ENCODE measurements at places on chromosomes 7 and 10.

DNA sequence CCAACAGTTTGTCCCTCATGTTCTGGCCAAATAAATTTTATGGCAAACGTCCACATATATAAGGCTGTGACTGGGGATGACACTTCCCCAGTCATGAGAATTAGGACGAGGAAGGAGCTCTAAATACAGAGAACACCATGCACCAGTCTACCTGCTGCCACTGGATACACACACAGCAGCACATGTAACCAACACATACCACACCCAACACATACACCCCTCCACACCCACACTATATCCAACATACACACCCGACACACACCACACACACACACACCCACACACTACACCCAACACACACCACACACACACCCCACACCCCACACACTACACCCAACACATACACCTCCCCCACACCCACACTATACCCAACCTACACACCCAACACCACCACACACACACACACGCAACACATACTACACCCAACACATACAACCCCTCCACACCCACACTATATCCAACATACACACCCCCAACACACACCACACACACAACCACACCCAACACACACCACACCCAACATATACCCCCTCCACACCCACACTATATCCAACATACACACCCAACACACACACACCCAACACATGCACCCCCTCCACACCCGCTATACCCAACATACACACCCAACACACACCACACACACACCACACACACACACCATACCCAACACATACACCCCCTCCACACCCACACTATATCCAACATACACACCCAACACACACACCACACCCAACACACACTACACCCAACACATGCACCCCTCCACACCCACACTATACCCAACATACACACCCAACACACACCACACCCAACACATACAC lies 74.1 kb downstream of the HIPK2 start:
- no peak for ATAC-seq

DNA sequence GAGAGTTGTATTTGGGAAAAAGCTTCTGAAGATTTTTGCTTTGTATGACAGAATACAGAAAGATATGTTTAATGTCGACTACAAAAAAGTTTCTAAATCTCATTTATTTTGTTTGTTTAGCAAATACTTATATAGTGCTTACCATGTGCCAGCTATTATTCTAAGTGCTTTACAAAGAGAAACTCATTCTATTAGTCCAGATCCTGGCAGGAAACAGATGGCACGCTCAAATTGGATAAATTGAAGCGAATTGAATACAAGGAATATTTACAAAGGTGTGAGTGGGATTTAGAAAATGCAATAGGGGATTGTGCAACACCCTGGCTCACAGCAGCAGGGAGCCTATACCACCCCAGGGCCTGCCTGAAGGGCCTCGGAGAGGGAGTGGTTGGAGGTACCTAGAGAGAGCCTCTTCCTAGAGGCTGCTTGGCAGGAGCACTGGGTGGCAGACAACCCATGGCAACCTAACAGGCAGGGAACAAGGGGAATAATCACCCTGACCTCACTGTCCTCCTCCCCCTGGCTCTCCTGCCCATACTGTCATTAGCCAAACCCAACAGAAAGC lies 27.6 kb upstream of the FAM204A start:
- no peak for ATAC-seq

- peak; percentile 65 for ATAC-seq
Observed at GRCh38 chr10:97280783-97281182, 11.7 kb downstream of the ARHGAP19 start.

DNA sequence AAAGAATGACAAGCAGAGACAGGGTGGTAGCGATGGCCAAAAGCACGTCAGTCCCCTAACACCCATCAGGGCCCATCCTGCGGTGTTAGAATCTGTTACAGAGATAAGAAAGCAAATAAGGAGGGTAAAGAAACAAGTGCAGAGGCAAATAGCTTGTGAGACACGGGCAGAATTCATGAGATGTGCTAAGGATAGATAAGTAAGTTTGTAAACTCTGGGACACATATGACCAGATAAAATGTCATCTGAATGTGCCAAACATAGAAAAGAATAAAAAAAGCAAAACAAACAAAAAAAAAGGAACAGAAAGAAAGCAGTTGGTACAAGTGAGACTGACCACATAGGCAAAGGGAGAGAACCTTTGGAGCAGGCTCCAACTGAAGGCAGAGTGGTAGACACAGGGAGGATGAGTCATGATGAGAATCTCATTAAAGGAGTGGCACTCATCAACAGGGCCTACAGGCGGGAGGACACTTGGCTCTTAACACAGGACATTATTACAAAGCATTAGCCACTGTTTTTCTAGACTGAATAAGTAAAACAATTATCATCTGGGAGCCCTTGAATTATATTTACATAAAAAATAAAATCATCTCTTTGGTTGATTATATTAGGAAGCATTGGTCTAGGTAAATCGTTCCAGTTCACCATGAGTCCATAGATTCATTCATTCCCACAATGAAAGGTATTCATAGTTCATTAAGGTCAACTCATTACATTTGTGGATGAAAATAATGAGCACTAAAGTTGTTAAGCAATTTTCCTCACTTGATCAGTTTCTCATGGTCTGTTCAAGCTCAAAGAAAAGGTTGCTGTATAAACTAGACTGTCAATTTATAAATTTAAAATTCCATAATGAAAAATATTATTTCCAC lies 21.5 kb upstream of the EPHB6 start:
- ATAC-seq: peak; percentile 59

- ATAC-seq: no peak
Observed at GRCh38 chr7:138982204-138982623, 1.0 kb upstream of the KIAA1549 start.

DNA sequence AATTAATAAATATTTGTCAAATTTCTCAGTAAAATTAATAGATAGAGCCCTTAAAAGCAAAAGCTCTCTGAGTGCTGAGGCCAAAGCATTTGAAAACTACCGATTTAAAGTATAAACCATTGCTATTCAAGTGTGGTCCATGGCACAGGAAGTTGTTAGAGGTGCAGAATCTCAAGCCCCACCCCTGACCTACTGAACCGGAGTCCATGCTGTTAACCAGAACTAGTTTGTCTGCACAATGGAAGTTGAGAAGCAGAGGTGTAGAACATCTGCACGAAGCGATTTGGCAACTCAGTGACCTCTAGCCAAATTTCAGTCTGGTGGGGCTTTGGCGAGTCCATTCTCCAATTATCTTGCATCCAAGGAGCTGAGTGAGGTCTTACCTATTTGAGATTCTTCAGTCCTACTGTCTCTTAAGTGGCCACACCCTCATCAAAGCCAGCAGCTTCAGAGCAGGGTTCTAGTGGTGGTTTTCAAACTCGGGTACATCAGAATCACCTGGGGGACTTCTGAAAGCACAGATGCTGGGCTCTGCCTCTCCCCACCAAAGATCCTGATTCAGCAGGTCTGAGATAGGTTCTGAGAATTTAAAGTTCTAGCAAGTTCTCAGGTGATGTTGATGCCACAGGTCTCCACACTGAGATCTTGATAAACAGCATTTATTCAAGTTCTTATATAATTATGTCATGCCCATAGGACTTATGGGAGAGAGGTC lies 96.8 kb upstream of the SAMD8 start:
- ATAC-seq: no peak

DNA sequence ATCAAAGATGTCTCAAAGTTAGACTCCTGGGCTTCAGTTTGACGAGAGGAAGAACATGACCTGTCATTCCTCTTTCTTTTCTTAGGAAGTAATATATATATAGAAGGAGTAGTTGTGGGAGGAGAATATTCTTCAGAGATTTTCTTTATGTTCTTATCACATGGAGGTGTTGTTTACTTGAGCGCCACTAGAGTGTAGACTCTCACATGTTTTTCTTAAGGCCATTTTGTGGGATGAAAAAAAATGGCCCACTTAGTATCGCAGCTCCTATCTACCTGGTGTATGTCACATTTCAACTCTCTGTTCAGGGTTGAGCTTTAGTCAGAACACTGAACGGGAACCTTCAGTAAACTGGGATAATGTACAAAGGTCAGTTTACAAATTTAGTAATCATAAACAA lies 645.2 kb downstream of the PHTF2 start:
- no peak for ATAC-seq

DNA sequence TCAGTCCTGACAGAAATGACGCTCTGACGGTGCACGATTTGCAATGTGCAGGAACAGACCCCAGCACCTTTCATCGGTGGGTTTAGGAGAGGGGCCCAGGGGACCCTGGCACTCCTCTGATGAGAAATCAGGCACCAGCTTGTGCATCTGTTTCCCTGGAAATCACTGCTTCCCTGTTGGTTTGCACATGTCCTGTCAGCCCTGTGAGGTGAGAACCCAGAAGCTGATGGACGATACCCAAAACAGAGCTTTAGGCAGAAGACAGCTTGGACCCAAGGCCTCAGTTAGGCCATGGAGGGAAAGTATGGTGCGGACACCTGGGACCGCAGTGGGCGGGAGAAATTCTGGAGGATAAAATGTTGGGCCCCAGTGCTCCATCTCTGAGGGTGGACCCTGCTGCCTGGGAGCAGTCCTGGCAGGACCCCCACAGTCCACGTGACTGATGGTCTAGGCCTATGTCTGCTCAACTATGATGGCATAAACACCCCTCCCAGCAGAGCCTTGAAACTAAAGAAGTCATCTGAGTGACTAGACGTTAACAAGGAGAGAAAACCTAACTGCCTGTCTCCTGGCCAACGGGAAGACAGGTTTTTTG lies 242.8 kb downstream of the PTPRN2 start:
- ATAC-seq: no peak
